ENCODE measurements at places on chromosomes 16 and 17.
A peak's percentile ranks its signal among the peaks of the same experiment; 100 is the strongest.

DNA sequence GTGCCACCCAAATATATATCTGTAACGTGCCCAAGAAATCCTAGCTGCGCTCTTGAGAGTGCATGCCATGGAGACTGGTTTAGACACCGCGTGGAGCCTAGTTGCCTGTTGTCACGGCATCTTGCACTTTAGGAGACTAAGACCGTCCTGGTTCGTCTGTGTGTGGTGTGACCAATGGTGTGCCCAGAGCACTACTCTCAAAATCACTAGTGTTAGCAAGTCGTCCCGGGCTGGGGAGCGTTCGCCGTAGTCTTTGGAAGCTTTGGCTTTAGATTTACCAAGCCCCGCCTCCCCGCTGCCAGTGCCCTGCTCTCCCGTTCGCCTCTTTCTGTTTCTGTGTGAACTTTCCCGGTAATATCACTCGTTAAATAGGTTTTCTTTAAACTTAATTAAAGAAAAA is 27.0 kb downstream of the CLUH start:
- no peak for DNase-seq

- DNase-seq = peak; percentile 87
These were observed 23.7 kb upstream of the RCVRN start for GRCh38 chr17:9928601-9929333.

- DNase-seq = no peak
These were observed 223.0 kb upstream of the ELAC2 start for GRCh38 chr17:13240851-13241250.

DNA sequence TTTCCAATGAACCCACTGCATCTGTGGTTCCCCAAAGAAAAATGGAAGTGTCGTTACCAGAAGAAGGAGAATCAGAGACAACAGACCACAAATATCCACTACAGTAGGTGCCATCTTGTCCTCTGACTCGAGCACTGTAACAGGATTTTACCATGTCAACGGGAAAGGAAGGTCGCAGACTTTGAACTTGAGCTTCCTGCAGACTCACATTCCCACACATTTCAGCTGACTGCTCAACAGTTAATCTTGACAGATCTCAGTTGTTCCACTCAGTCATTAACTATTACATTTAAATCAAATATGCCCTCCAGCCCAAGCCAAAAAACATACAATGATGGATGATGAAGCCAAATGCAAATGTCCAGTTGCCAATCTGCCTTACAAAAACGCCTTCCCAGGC is 37.0 kb downstream of the GAS7 start:
- DNase-seq = no peak

- DNase-seq = no peak
These were observed 40.3 kb upstream of the CRHR1 start for GRCh38 chr17:45743626-45744326.

- DNase-seq = no peak
These were observed 47.1 kb downstream of the USP10 start for GRCh38 chr16:84746875-84747274.

DNA sequence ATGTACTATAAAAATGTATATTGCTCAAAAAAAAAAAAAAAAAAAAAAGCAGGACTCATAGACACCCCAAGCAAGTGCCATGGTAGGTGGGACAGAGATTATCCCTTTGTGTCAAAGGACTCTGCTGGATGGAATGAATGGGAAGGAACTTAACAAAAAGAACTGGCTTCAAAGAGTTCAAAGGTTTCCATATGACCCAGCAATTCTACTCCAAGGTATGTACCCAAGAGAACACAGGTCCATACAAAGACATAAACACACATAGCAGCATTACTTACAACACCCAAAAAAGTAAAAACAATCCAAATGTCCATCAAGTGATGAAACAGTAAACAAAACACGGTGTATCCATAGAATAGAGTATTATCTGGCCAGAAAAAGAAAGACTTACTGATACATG is 255.2 kb downstream of the SLC39A11 start:
- no peak for DNase-seq

GRCh38 chr17:63189082-63189481 is 223.0 kb downstream of the TANC2 start:
- peak; percentile 8 for DNase-seq

GRCh38 chr16:87809150-87809902 is 43.5 kb upstream of the KLHDC4 start:
- no peak for DNase-seq

DNA sequence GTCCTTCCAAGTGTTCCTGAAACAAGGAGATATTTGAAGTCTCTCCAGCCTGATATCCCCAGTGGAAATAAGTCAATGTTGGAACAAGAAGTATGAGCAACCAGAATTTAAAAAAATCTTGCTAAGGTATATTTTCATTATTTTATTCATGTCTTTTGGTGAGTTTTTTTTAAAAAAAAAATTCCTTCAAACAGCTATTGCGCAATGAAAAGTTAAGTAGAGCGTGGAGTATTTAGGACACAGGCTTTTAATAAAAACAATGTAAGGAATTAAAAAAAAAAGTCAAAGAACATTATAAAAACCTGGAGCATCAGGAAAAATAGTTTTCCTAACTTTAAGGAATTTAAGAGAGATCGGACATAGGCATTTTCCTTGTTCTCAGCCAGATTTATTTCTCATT is 940.4 kb downstream of the KCNJ2 start:
- no peak for DNase-seq

GRCh38 chr16:54362591-54363206 is 76.1 kb upstream of the IRX3 start:
- DNase-seq = no peak

- DNase-seq = no peak
These were observed 71.1 kb downstream of the BANP start for GRCh38 chr16:88022076-88023042.

GRCh38 chr17:57948169-57948554 is 7.0 kb downstream of the CUEDC1 start:
- no peak for DNase-seq

DNA sequence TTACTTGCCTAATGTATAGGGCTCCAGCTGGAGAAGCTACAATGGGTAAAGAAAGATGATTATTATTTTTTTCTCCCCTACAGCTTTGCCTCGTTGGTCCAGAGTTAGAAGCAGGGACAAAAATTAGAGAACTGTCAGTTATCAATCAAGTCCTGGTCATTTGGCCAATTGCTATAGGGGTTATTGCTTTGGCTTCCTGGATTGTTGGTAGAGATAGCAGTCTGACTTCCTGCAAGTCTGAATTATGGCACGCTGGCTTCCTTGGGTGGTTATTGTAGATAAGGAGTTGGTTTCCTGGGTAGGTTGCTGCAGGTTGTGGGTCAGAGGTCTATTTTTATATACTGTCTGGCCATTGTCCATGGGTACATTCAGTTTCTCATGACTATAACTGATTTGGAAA is 84.7 kb upstream of the ELAC2 start:
- no peak for DNase-seq

DNA sequence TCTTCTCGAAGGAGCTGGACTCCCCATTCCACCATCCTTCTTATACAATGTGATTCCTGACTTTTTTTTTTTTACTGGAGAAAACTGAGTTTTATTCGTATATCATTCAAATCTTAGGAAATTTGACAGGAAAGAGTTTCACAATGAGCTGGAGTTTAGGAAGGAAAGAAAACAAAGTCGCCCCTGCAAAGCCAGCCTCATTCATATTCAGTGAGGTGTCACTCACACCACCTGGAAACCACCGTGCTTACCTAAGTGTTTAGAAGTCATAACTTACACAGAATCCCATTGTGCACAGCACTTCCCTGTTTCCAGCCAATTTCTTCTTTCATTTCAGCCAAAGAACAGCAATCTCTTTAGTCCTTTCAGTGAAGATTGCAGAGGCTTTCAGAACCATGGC is 90.3 kb upstream of the CHMP6 start:
- no peak for DNase-seq

DNA sequence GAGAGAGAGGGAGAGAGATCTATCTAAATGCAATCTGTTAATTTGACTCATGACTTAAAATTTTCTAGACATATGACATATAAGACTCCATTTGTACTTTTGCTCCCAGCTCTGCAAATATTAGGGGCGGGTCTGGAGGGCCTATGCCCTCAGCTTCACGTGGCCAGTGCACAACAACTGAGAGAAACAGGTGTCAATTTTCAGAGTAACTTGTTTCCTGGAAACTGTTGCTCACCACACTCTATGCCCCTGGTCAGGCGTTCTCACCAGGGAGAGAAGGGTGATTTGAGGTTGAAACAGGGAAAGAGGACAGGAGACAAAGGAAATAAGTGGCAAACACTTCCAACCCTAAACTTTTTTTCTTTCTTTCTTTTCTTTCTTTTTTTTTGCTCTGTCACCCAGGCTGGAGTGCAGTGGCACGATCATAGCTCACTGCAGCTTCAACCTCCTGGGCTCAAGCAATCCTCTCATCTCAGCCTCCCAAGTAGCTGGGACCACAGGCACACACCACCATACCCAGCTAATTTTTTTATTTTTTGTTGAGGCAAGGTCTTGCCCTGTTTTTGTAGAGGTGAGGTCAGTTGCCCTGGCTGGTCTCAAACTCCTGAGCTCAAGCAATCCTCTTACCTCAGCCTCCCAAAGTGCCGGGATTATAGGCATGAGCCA is 270.0 kb downstream of the SLC39A11 start:
- DNase-seq = no peak

DNA sequence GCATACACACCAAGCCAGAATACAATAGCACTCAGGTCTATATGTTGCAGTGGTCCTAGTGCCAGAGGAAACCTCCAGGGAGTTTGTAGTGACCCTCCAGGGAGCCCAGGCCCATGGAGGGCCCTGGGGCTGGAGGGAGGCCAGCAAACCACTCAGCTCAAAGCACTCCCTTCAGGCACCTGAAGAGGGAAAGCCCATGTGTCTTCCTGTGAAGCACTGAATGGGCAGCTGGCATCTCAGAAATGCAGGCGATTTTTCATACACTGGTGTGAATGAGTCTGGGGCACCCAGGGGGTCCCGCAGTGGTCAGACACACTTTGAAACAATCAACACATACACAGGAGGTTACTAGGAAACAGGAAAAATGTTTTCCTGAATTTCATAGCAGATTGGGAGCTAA is 12.8 kb downstream of the TBC1D26 start:
- DNase-seq = no peak

- no peak for DNase-seq
These were observed 595.2 kb upstream of the KIF2B start for GRCh38 chr17:53227514-53227913.

DNA sequence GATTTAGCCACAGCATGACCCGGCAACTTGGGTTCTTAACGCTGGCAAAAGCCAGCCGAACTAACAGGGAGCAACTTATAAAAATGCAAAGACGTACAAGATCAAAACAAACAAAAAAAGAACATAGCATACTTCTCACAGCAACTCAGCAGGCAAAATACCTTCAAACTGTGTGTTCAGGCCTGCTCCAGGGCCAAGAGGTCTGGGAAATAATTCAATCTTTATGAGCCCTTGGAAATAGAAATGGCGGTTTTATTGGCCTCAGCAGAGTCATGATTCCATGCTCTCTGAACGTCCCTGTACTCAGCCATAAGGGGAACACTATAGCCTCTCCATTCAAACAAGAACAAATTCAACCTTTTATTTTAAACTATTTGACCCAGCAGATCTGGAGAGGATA is 101.3 kb upstream of the C17orf78 start:
- DNase-seq = no peak

DNA sequence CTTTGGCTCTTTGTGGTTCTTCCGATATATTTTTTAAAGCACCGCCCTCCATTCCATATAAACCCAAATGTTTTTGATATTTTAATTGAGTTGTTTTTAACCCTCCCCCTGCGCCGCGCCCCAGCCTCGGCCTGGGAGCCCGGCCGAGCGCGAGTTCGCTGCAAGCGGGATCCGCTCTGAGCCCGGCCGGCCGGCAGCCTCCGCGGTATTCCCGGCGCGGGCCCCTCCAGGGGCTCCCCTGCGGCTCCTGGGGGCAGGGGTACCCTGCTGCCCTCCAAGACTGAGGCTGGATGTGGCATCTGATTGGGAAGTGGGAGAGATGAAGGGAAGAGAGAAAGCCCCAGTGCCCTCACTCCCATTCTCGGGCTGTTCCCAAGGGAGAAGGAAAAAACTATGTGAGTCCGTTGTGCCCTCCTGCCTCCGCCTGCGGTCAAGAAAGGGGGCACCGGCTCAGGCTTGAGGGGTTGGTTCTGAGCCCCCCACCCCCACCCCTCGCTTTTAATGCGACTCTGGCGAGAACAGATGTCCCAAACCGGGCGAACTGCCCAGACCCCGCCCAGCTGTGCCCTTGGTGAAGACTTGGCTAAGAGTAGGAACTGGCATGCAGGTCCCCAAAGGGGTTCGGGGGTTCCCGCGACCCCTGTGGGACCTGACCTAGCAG is 8.6 kb downstream of the NEUROD2 start:
- DNase-seq = no peak

DNA sequence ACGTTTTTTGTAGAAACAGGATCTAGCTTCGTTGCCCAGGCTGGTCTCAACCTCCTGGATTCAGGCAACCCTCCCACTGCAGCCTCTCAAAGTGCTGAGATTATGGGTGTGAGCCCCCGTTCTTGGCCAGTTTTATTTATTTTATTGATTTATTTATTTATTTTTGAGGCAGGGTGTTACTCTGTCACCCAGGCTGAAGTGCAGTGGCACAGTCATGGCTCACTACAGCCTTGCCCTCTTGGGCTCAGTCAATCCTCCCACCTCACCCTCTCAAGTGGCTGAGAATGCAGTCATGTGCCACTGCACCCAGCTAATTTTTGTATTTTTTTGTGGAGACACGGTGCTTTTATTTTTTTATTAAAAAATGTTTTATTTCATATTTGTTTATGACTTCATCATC is 79.9 kb upstream of the ATF7IP2 start:
- DNase-seq = no peak

- DNase-seq = peak; percentile 89
These were observed 11.2 kb upstream of the SLC47A2 start for GRCh38 chr17:19727501-19728078.

DNA sequence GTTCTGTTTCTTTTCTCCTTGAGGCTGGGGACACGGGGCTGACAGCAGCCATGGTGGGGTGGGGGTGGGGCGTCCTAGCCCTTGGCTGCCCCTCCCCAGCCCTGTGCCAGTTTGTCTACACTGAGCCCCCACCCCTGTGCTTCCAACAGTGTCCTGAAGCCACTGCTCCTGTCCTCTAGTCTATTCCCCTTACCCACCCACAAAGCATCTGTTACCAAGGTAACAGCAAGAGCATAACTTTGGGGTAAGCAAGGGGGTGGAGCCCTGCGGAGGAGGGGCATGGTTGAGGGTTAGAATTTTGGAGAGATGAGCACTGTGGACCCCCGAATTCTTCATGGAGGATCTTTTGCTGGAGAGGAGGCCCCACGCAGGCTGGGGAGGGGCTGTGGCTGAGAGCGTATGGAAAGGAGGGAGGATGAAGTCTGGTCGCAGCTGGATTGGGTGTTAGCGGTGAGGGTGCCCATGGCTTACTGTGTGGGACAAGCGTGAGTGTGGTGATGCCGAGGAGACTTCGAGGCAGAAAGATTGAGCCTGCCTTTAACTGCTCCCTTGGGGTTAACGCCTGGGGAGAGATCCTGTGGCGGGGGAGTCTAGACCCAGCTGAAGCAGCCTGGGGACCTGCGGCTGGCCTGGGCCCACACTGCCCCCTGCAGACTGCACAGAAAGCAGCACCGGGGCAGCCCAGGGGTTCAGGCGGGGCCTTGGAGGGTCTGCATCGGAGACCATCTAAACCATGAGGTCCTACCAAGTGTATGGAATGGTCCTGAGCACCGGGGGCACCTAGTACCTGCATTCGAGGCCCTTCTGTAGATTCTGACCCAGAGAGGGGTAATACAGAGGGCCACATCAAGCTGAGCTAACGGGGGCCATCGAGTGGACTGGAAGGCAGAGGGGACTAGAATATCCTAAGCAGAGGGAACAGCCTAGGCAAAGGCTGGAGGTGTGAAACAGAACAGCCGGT is 6.1 kb upstream of the STAC2 start:
- DNase-seq = peak; percentile 69

GRCh38 chr17:64401941-64402340 is 11.3 kb upstream of the PECAM1 start:
- DNase-seq = no peak
